Dorsolateral prefrontal cortex (tissue), 122 donors: ENCODE measurements at places on chromosomes 2 and 18.

DNA sequence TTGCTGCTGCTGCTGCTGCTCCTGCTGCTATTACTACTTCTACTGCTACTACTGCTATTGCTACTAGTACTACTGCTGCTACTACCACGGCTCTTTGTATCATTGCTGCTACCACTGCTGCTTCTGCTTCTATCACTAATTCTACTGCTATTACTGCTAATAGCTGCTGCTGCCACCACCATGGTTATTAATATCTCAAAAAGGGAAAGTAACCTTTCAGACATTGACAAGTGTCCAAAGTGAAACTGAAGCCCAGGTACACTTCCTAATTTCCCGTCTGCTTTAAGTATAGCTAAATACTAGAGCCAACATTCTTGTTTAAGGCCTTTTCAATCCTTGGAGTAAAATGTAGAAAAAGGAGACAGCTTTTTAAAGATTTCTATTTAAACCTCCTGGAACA is 45.4 kb upstream of the EHBP1 start:
- DNase-seq, result no peak

GRCh38 chr2:227759411-227760118 is 13.9 kb downstream of the SCYGR8 start:
- no peak for DNase-seq

DNA sequence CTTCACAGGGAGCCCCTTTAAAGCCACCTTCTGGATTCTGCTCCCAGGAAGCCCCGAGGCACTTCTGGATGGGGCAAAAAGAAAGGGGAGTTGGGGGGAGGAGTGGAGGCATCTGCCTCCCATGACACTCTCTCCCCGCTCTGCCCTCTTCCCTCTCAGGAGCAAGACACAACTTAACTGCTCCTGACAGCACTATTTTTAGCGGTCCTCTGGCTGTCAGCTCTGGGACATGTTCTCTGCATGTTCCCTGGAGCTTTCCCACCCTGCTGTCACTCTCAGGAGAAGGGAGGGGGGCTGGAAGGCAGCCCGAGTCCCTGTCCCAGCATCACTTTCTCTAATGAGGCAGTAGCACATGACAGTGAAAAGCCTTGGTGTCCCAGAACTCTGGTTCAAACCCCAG is 32.3 kb downstream of the PLB1 start:
- no peak for DNase-seq

- DNase-seq, result no peak
Measured at GRCh38 chr2:202022755-202023154, 10.9 kb upstream of the FZD7 start.

GRCh38 chr2:141058556-141058955 is 1072.3 kb downstream of the LRP1B start:
- no peak for DNase-seq

- no peak for DNase-seq
Measured at GRCh38 chr18:55861266-55861665, 273.3 kb upstream of the TCF4 start.
